ENCODE measurements at places on chromosomes 16 and 17.

DNA sequence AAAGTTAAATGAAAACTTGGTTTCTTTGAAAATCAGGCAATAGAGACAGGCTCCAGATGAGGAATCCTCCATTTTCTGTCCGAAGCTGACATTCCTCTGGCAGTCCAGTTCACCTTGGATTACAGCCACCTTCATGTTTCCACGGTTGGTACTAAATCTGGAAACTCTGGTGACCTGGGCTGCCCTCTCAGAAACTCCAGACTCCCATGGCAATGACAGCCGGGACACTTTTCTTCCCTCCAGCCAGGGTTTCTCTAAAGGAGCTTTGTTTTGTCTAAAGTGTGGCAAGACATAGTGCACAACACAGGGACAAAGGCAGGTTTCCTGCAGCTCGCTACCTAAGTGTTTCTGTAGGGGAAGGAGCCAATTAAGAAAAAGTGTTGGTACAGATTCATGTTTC is 36.0 kb downstream of the CLUAP1 start:
- no peak for DNase-seq

- no peak for DNase-seq
Measured at GRCh38 chr16:10990378-10990777, 46.0 kb downstream of the CLEC16A start.

DNA sequence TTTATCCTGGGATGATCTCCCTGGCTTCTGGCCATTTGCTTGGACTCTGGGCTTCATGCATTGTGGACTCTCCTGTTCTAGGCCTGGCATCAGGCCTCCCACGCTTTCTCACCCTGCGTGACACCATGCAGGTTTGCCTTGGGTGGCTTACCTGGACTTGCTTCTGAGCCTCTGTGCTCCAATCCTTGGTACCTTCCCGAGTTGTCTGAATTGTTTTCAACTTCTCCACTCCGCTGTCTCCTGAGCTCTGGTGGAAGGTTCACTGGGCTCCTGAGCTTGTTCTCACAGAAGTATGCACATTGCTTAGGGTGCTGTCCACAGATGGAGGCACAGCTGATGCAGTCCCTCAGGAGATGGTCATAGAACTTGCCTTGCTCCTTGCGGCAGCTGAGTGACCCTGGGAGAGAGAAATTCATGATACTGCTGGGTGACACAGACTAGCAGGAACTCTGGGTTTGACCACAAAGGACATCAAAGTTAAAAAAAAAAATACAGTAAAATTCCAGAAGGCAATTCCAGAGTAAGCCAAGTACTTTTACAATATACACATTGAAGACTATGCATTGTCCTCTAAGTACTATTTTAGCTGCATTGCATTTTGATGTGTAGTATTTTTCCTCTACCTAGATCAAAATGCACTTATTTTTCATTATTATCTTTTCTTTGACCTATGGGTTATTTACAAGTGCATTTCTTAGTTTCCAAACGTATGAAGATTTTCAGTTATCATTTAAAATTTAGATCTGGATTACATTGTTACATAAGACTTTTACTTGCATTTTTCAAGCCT is 23.1 kb downstream of the TNFRSF13B start:
- no peak for DNase-seq

- no peak for DNase-seq
Measured at GRCh38 chr16:4194661-4195060, 47.2 kb downstream of the SRL start.

GRCh38 chr16:4081521-4082021 is 34.7 kb downstream of the ADCY9 start:
- DNase-seq = no peak

- no peak for DNase-seq
Measured at GRCh38 chr17:75301049-75301448, 11.8 kb upstream of the SLC25A19 start.

GRCh38 chr16:25941800-25942499 is 250.2 kb downstream of the HS3ST4 start:
- DNase-seq = no peak

GRCh38 chr16:85816159-85816558 is 16.7 kb downstream of the COX4I1 start:
- DNase-seq = no peak

DNA sequence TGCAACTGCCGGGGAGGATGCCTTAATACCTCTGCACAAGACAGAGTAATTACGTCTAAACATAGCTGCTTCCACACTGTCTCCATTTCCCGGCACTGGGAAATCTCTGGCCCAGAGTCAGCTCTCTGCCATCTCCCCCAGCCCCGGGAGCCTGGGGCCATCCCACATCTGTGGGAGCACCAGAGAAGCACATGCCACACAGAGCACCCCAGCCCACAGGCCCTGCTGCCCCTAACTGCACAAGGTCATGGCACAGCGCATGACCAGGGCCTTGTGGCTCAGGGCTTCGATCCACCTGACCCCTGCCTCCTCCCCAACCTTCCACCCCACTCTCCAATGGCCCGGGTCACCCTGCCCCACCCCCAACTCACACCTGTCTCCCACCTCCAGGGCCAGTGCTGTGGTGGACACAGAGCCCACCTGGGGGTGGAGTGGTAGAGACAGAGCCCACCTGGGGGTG is 36.6 kb upstream of the RBFOX3 start:
- DNase-seq = no peak

Measured in activated naive CD4-positive, alpha-beta T cell (primary cell).